ENCODE measurements at places on chromosomes 16 and 17.

DNA sequence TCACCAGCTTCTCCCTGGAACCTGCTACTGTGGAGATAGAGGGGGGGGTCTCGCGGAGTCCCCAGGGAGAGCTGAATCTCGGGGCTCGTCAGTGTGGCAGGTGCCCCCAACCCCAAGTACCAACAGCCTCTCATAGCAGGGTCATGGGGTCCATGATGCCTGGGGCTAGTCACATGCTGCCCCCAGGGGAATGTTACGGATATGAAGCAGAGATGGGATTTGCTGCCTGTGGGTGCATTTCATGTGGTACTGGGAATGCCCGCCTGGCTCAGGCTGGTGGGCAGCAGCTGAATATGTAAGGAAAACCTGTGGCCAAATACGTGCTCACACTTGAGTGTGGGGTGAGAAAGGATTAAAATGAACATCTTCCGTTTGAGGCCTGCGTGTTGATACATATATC lies 49.4 kb downstream of the MEAK7 start:
- DNase-seq: no peak

GRCh38 chr16:24966634-24967033 lies 48.5 kb downstream of the ARHGAP17 start:
- DNase-seq: no peak

DNA sequence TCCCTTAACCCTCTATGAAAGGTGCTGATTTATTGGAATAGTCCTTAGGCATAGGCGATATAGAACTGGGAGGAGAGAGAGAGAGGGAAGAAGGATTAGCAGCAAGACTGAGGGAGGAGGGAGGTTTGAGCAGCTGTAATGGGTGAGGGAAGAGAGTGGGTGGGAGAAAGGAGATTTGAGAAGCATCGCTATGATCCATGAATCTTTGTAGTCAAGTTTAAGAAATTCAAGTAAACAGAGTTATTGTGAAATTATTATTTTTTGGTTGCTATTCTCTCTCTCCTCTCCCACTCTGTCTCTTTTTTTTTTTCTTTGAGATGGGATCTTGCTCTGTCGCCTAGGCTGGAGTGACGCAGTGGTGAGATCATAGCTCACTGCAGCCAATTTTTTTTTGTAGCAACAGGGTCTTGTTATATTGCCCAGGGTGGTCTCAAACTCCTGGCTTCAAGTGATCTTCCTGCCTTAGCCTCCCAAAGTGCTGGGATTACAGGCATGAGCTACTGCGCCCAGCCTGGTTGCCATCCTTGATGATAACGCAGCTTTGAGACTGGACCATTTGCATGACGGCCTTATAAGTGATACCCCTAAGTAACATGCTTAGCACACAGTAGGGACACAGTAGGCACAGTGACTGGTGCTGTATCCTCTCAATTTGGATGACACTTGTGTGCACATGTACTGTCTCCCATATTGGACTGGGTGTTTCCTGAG lies 21.0 kb upstream of the TNS4 start:
- DNase-seq: no peak

DNA sequence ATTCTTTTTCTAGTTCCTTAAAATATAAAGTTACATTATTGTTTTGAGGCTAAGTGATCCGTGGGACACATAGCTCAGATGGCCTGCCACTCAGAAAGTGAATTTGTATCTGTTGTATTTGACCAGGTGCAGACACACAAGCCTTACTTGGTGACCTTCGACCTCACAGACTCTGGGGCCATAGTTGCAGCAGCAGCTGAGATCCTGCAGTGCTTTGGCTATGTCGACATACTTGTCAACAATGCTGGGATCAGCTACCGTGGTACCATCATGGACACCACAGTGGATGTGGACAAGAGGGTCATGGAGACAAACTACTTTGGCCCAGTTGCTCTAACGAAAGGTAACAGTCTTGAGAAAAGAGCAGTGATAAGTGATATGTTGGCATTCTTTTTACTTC lies 30.5 kb downstream of the TMEM11 start:
- DNase-seq: no peak

- no peak for DNase-seq
Observed at GRCh38 chr17:74750327-74751069, 2.1 kb downstream of the NHERF1 start.

DNA sequence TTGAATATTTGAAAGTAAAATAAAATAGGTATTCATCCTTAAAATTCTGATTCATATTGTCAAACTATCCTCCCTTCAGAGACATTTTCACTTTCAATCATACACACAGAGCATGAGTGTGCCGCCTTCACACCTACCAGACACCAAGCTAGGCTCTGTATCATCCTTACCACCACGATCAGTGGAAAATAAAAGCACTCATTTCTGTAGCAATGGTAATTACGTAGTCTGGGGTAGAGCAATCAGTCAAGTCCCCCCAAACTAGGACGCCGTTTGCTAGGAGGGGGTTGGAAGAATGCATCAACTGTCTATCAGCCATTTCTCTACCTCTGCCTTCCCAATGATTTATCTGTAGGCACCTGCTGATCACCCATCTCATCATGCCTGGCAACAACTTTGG lies 84.6 kb upstream of the GRIN2A start:
- DNase-seq: peak; percentile 22

- no peak for DNase-seq
Observed at GRCh38 chr17:37388266-37388665, 12.5 kb downstream of the C17orf78 start.

- peak; percentile 52 for DNase-seq
Observed at GRCh38 chr17:57455063-57455914, 199.0 kb downstream of the MSI2 start.

DNA sequence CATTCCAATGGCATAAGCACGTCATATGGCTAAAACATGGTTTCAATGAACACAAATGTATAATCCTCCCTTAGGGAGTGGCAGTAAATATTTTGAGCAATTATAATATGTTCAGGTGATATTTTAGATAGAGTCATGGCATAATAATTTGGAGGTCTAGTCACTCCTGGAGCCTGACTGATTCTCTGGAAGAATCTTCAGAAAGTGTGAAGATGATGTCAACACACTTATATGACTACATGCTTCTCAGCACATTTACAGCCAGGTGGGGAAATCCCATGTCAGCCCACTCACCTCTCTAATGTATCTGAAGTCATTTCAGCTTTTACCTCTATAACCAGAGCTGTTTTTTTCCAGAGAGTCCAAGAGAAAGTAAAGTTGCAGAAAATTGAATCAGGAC lies 474.8 kb downstream of the SHISA9 start:
- no peak for DNase-seq

DNA sequence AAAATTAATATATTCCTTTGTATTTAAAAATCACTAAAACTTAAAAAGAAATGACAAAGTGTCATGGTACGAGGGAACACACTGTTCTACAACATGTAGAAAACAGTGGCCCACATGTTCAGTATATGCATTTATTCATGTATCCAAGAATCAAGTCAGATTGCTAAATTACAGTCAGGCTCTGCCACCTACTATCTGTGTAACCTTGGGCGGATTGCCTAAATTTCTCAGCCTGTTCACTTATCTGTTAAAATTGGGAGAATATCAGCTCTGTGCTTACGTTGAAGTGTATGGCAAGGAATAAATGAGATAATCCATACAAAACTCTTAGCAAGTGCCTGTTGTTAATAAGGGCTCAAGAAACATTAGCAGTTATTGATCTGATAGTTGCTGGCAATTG lies 3.4 kb upstream of the USP22 start:
- DNase-seq: no peak

- DNase-seq: no peak
Observed at GRCh38 chr17:57410169-57410568, 153.8 kb downstream of the MSI2 start.

DNA sequence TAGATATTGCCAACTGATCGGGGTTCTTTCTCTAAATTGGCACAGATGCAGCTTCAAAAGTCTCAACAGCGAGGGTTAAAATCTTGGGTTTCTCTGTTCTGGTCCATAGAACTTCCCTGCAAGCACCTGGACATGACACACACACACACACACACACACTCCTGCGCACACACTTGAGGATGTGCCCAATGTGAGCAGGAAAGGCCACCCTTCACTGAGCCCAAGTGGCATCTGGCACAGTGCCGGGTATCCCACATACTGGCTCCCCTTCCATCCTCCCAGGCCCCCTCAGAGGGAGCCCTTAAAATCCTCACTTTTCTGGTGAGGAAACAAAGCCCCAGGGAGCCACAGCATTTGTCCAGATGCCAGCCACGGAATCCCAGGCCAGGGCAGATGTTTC lies 55.5 kb downstream of the ZNF423 start:
- no peak for DNase-seq

GRCh38 chr17:37640015-37640414 lies 3.2 kb downstream of the DDX52 start:
- DNase-seq: no peak

- DNase-seq: no peak
Observed at GRCh38 chr16:27405546-27406451, 3.8 kb downstream of the IL21R start.

- DNase-seq: peak; percentile 96
Observed at GRCh38 chr16:88430524-88431446, 22.3 kb upstream of the ZFPM1 start.

DNA sequence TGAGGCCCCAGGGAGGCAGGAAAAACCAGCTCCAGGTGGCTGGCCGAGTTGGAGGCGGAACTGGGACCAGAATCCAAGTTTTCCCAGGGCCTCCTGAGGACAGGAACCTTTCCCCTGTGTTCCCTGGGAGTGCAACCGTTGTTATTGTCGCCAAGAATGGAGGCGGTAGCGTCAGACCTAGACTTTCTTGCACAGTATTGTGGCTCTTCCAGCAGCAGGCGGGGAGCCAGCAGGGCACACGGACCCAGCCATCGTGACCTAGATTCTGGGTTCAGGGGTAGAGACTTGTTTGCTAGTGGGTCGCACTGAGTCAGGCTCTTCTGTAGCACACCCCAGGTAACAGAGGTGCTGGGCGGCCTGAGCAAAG lies 667 bp upstream of the KIF19 start:
- no peak for DNase-seq

DNA sequence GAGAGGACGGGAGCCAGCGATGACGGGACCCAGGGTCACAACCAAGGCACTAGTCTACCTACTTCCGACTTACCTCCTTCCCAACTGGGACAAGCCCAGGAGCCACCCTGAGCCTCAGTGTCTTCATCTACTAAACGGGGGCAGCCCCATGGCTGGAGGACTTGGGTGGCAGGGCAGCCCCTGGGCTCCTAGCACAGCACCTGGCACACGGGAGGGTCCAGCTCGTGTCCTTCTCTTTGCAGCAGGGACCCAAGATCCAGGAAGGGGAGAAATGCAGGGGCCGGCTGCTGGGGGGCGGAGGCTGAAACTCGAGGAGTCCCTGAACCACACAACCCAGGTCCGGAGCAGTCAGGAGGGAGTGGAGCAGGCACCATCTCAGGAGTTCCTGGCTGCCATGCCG lies 63.2 kb downstream of the ABR start:
- no peak for DNase-seq

- no peak for DNase-seq
Observed at GRCh38 chr16:1858189-1858865, 13.6 kb downstream of the MEIOB start.

DNA sequence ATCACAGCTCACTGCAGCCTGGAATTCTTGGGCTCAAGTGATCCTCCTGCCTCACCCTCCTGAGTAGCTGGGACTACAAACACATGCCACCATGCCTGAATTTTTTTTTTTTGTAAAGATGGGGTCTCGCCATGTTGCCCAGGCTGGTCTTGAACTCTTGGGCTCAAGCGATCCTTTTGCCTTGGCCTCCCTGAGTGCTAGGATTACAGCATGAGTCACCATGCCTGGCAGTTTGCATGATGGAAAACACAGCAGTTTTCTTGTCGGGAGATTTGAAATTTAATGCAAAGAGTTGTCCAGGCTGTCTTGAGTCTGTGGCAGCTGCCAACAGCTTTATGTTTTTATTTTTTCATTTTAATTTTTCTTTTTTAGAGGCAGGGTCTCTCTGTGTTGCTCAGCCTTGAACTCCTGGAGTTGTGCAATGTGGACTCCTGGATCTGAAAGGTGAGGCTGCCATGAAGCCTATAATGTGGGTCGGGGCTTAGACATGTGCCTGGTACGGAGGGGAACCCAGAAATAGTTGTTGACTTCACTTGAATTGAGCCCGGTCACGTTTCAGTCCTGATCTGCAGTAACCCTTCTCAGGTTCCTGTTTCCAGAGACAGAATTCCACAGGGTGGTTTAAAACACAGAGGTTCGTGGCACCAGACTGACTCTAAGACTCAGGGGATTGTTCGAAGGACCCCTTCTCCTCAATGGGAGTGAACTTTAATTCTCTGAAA lies 18.7 kb downstream of the CD300A start:
- DNase-seq: no peak

GRCh38 chr16:26413780-26414179 lies 652.9 kb upstream of the C16orf82 start:
- DNase-seq: no peak

DNA sequence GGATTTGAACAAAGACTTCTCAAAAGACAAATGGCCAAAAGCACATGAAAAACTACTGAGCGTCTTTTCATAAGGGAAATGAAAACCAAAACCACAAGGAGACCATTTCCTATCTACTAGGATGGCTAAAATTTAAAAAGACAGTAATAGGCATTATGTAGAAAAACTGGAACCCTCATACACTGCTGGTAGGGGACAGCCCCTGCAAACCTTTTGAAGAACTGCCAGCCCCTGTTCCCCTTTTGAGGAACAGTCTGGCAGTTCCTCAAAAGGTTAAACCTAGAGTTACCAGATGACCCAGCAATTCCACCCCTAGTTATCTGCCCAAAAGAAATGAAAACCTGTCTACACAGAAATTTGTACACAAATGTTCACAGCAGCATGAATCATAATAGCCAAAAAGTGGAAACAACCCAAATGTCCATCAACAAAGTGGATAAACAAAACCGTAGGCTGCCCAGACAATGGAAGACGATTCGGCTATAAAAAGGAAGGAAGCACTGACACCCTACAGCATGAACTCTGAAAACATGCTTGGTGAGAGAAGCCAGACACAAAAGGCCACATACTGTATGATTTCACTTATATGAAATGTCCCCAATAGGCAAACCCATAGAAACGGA lies 22.9 kb downstream of the CDIP1 start:
- DNase-seq: no peak

- DNase-seq: no peak
Observed at GRCh38 chr16:19295393-19295792, 9.9 kb downstream of the CLEC19A start.

DNA sequence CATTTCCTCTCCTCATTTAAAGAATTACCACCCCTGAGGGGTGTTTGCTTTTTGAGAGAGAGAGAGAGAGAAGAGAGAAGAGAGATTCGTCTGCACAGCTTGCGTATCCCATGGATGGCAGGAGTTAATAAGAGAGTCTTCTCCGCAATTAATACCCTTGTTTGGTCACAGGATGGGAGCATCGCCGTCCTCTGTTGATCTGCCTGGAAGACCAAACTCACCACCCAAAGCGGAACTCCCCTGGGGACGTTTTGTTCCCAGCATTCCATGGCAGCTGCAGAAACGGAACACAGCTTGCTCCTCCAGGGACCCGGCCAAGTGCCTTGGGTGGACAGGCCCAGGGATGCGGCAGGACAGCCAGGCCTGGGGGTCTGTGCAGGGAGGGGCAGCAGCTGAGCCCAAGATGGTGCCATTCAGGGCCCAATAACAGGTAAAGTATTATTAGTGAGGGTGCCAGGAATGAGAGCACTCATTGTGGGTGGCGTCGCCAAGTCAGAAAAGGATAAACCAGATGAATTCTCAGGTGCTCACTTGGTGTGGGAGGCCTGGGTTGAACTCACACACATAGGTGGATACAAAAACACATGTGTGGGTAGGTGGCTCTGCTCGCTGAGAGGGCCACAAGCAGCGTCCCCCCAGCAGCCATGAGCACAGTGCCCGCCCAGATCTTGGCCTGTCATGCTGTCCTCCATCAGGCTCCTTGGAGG lies 83.1 kb downstream of the NT5M start:
- no peak for DNase-seq

Data from GM19239 (cell line).